Activated CD8-positive, alpha-beta T cell treated with anti-CD3 and anti-CD28 coated beads, Interleukin-2, amount 10 ng/mL, durations not matched to agents 7 days and 5 days (primary cell): ENCODE measurements at places on chromosomes 1 and 21.
A peak's percentile ranks its signal among the peaks of the same experiment; 100 is the strongest.

DNA sequence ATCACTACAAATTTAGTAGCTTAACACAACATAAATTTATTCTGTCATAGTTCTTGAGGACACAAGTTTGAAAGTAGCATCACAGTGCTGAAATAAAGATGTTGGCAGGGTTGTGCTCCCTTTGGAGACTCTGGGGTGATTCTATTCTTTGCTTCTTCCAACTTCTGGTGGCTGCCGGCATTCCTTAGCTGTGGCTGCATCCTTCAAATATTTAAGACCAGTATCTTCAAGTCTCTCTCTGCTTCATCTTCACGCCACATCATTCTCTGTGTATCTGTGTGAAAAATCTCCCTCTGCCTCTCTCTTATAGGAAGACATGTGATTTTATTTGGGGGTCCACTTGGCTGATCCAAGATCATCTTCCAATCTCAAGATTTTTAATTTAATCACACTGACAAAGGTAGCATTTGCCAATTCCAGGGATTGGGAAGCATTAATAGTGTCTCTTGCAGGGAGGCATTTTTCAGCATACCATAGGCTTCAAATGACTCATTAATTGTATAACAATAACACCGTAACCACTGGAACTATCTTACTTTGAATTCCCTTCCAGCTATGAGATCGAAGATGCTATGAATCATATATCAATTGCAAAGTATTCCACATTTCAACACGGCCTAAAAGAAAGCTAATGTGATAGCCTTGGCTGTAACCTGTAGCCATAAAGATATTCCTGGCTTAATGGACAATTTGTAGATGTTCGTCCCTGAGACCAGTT, 74.6 kb downstream of the DPT start:
- DNase-seq: no peak

- DNase-seq: no peak
Observed at GRCh38 chr21:36542312-36543101, 62.6 kb upstream of the CLDN14 start.

- no peak for DNase-seq
Observed at GRCh38 chr1:64183395-64184002, 19.9 kb upstream of the UBE2U start.

- no peak for DNase-seq
Observed at GRCh38 chr1:82048596-82048995, 247.9 kb downstream of the ADGRL2 start.

- no peak for DNase-seq
Observed at GRCh38 chr1:201937624-201938213, 8.6 kb downstream of the LMOD1 start.

DNA sequence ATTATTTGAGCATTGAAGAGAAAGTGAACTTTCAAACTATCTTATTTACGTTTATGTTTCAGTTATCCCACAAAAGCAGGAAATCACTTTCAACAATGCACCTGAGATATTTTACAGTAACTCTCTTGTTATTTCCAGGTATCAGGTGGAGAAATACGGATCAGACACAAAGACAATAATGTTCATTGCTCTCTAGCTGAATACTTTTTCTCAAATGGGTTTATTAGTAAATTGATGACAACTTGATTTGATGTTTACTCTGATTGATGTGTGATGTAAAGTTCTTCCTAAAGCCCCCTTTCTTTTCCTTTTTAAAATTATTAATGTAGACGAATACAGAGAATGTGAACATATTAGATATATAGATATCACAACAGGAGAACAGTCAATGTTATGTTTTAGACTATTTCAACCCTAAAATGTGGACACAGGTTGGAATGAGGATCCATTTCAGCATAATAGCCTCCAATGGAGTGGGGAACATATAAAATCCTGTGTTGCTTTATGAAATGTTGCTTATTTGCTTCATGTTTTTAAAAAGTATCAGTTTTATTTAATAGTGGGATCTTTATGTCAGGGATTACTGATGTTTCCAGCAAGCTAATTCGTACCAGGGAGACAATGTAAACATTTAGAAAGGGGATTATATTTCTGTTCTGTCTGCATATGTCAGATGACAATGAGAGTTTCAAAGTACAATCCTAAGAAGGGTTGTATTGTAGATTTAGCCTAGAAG, 1522.3 kb upstream of the TPTE start:
- no peak for DNase-seq

GRCh38 chr1:203271018-203271743, 34.1 kb upstream of the BTG2 start:
- peak; percentile 86 for DNase-seq
